A549 treated with CpdA at 1 μM for 4 hours (cell line): ENCODE measurements at places on chromosomes 7 and 10. TPM values are rescaled to one million over a fixed set of nuclear protein-coding genes. Genes with fewer than 3 reads are reported as not detected.

SPDYE11 gene
- total RNA-seq, result not detected in 5 replicates

MYO3A gene
- not detected in 5 replicates for total RNA-seq

LDB3 gene
- total RNA-seq, result 0.02 to 0.13 TPM (median 0.06 TPM) in 3 of 5 replicates, not detected in the others

PRKG1 gene
- not detected in 5 replicates for total RNA-seq

MEST gene
- 36.4 to 42.3 TPM (median 40.7 TPM) in 5 replicates for total RNA-seq

SLC13A1 gene
- total RNA-seq, result not detected in 5 replicates
